ENCODE measurements at places on chromosomes 5 and 9. TPM values are rescaled to one million over a fixed set of nuclear protein-coding genes. Genes with fewer than 3 reads are reported as not detected.

The ABCA1 gene
- 13.7 TPM for total RNA-seq

The SLC6A19 gene
- total RNA-seq, result not detected

The PTPN3 gene
- total RNA-seq, result 53.0 TPM

The CDHR2 gene
- not detected for total RNA-seq

The SPATA31E1 gene
- total RNA-seq, result not detected

The CER1 gene
- total RNA-seq, result not detected

The CDX1 gene
- total RNA-seq, result not detected

The ANKRD34B gene
- total RNA-seq, result 1.2 TPM

The LCN1 gene
- not detected for total RNA-seq

The TAF11L14 gene
- not detected for total RNA-seq

The BRINP1 gene
- total RNA-seq, result 2.5 TPM

The GLRX gene
- 181 TPM for total RNA-seq

The TNFSF15 gene
- 0.81 TPM for total RNA-seq

The SEMA5A gene
- total RNA-seq, result 1.6 TPM

The MOB3B gene
- total RNA-seq, result 2.3 TPM

The LTC4S gene
- total RNA-seq, result 9.1 TPM

The PFN3 gene
- total RNA-seq, result not detected

The TNC gene
- total RNA-seq, result 68.9 TPM

The LCN12 gene
- 1.2 TPM for total RNA-seq

The CACFD1 gene
- 4.3 TPM for total RNA-seq

The DMGDH gene
- 1.9 TPM for total RNA-seq

The KLF9 gene
- total RNA-seq, result 6.3 TPM

The INSYN2B gene
- 1.7 TPM for total RNA-seq

The HMHB1 gene
- total RNA-seq, result not detected

The TRIM52 gene
- total RNA-seq, result 3.5 TPM

The TAF11L5 gene
- total RNA-seq, result not detected

The FST gene
- 0.14 TPM for total RNA-seq

The PCDHAC1 gene
- not detected for total RNA-seq

The NOL8 gene
- 19.8 TPM for total RNA-seq

The ABLIM3 gene
- 15.6 TPM for total RNA-seq

The RFESD gene
- 2.7 TPM for total RNA-seq

The PCDHA9 gene
- total RNA-seq, result not detected

The NUDT2 gene
- 31.1 TPM for total RNA-seq

The SLCO6A1 gene
- not detected for total RNA-seq

The FIBCD1 gene
- total RNA-seq, result 0.29 TPM

The RAB24 gene
- 22.4 TPM for total RNA-seq

The PAEP gene
- total RNA-seq, result not detected

The TAF11L9 gene
- not detected for total RNA-seq

The SOX30 gene
- total RNA-seq, result 0.23 TPM

The GABRA1 gene
- total RNA-seq, result not detected

The LCN2 gene
- 106 TPM for total RNA-seq

The RASEF gene
- 11.6 TPM for total RNA-seq

The NR2F1 gene
- 14.8 TPM for total RNA-seq
